ENCODE measurements at places on chromosomes 5 and 9. TPM values are rescaled to one million over a fixed set of nuclear protein-coding genes. Genes with fewer than 3 reads are reported as not detected.

HINT2 gene
- 30.0 TPM for total RNA-seq

IL5 gene
- not detected for total RNA-seq

ZNF484 gene
- total RNA-seq = 12.5 TPM

PCDHB13 gene
- 6.4 TPM for total RNA-seq

NIPSNAP3A gene
- total RNA-seq = 44.8 TPM

LCNL1 gene
- 5.0 TPM for total RNA-seq

MACROH2A1 gene
- total RNA-seq = 165 TPM

POLR3G gene
- total RNA-seq = 2.3 TPM

SLCO6A1 gene
- total RNA-seq = 0.16 TPM

SNCB gene
- total RNA-seq = 0.16 TPM

DNA sequence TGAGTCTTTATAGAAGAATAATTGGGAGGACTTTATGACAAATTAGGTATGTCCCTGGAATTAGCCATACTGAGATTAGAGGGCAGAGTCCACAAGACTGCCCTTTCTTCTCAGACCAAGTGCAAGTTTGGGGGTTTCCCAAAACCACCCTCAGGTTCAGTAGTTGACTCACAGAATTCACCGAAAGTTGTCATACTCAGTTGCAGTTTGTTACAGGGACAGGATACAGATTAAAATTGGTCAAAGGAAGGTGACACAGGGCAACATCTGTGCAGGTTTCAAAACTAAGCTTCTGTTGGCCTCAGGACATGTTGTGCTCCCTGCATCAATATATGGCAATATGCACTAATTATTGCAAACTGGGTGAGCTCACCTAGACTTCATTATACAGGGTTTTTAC, 3.8 kb downstream of the RANBP17 start:
- no peak for DNase-seq

DNA sequence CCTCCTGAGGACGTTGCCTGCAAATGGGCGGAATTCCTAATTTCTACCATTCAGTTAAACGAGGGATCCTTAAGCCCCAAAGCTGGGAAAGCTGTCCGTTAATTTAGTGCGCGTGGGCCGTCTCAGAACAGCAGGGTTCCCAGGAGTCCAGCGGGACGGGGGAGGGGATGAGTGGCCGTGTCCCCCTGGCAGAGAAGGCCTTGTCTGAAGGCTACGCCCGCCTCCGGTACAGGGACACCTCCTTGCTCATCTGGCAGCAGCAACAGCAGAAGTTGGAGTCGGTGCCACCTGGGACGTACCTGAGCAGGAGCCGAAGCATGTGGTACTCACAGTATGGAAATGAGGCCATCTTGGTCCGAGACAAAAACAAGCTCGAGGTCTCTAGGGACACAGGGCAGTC, 1.3 kb downstream of the BRD3OS start:
- DNase-seq = no peak

DNA sequence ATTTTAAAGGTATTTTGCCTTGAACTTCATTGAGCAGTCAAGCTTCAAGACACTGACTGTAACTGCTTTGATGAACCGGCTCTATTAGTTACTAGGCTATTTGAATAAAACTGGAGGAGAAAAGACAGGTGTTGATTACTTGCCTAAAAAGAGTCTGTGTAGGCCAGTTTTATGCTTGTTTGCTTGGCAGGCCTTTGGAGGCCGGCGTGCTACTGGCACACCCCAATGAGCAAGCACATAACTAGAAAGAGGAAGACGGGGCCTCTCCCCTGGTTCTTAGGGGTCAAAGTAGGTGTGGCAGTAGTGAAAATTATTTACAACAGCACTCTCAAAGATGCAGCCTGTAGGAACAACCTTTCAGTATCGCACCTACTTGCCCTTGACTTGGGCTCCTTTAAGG, 2.1 kb upstream of the ZFR start:
- no peak for DNase-seq

DNA sequence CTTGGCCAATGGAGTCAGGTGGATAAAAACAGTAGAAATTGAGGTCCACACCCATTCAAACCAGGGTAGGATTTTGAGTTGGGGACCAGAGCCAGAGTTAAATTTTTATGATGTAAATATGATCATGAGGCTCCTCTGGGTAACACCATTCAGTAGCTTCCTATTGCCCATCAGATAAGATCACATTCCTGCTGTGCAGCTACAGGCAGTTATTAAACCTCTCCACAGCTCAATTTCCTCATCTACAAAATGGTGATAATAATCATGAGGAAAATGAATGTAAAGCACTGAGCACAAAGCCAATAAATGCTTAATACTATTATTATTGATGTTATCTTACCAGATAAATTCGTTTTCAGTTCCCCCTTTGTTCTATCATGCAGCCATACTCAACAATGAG, 432.0 kb downstream of the CAAP1 start:
- no peak for DNase-seq

GRCh38 chr5:1938310-1939000, 55.7 kb upstream of the IRX4 start:
- no peak for DNase-seq

- DNase-seq = no peak
Measured at GRCh38 chr9:113574441-113575262, 111.1 kb downstream of the RGS3 start.

- DNase-seq = peak; percentile 54
Measured at GRCh38 chr5:141969783-141970771, 1.2 kb downstream of the RNF14 start.

DNA sequence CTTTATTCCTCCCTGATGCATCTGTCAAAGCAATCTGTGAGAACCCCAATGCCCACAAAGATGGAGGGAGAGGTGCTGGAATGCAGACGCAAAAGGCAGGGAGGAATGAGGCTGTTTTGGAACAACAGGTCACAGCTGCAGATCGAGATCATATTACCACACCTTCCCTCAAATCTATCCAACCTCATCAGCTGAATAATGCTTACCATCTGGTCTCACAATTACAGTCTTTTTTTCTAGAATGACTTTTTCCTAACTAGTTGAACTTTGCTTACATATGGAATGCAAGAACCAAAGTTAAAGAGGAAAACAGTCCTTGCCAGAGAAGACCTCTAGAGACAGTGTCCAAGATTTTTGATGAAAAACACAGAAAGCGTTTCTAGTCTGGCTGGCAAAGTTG, 158.1 kb downstream of the LPAR1 start:
- peak; percentile 86 for DNase-seq

- DNase-seq = no peak
Measured at GRCh38 chr9:91119142-91119541, 242.6 kb downstream of the AUH start.

GRCh38 chr9:547314-547713, 294.2 kb upstream of the DMRT1 start:
- no peak for DNase-seq

GRCh38 chr9:137804908-137805630, 72.5 kb upstream of the CACNA1B start:
- no peak for DNase-seq

GRCh38 chr9:69975681-69976080, 68.0 kb upstream of the MAMDC2 start:
- DNase-seq = peak; percentile 91

DNA sequence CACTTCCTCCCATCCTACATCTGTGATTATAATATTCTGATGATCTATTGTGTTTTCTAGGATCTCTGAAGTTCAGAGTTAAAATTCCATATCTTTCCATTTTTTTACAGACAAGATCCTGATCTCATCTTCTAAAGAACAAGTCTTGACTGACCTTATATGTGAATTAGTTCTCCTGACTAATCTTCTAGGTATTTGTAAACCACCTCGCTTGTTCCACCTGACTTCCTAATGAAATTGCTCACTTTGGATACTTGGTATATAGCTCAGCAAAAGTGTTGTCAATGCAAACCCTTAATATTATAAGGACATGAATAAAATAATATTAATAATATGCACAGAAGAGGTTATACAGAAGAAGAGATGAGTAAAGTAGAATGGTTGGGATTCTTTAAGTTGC, 68.2 kb upstream of the NR4A3 start:
- DNase-seq = no peak

GRCh38 chr9:129027685-129028191, 393 bp downstream of the SH3GLB2 start:
- no peak for DNase-seq

DNA sequence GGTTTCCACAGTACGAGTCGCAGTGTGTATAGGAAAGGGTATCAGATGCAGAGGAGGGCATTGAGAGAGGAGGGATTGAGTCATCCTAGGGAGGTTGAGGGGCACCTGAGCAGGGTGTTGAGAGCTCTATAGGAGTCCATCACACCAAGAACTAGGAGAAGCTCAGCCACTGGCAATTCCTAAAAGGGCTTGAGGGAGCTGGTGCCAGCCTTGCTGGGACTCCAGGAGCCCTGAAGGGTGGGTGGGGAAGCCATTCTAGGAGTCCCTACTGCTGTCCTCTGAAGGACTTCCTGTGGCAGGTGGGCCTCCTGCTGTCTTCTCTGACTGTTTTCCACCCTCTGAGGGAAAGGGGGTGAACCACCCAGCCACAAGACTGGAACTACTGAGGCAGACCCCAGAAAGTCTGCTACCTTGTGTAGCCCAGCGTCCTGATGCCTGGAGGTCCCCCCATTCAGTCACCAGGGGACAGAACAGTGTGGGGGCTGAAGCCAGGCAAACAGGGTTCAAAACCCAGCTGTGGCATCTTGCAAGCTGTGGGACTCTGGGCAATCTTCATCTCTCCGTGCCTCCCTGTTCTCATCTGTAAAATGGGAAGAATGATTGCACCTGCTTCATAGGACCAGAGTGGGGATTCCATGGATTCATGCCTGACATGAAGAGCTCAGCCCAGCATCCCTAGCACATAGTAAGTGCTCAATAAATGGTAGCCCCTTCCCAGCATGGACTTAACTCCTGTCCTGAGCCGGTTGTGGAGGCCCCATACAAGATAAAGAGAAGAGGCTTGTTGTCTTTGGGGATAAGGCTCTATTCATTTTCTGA, 149.5 kb downstream of the C9orf50 start:
- DNase-seq = no peak

GRCh38 chr5:171543148-171543815, 123.8 kb downstream of the FGF18 start:
- DNase-seq = no peak

DNA sequence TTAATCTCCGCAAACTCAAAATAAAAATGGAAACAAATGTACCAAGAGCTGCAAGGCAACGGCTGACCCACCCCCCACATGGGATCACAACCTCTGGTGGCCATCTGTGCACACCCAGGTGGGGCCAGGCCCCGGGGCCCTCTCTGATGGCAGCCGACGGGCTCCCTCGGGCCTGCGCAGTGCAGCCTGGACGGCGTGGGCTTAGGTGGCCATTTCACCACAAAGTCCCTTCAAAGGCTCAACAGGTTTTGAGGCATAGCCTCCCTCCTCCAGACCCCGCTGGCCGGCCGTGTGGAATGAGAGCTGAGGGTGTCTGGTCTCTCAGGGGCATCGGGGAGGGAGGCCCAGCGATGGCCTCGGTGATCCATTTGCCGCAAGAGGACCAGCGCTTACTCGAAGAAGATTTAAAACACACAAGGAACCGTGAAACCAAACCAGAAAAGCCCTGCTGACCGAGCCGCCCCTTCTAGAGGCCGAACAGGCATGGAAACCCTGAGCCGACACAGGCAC, 42.7 kb upstream of the CEP72 start:
- no peak for DNase-seq

DNA sequence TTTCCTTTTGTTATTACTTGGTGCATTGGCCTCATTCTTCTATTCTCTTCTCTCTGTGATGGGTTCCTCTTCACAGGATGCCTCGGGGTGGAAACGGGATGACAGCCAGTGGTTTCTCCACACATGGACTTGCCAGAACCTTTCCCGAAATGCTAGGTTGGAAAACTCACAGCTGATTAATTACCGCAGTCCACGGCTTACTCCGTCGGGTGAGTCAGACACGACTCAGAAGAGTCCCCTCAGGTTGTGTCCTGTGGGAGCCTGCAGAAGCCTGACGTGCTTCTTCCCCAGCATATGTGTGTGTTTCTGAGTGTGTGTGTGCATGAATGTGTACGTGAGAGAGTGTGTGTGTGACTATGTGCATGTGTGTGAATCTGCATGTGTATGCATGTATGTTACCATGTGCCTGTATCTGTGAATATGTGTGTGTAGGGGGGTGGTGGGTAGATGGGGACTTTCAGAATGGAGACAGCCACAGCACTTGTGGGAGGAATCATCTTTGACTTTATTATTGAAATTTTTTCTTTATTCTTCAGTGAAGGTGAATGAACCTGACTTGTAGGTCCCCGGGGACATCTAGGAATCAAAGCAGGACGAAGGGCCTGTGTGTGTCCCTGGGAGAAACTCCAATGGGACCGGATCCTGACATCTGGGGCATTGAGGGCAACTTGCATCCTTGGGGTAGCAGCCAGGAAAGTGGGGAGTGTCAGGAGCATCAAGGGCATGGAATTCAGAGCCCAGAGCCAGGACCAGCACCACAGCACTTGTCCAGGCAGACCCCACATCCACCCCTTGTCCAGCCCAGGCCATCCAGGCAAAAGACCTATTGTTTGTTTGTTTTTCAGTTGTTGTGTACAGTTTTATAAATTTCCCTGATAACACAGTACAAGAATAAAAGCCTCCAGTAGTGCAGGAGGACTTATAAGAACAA, 21.9 kb upstream of the MED10 start:
- peak; percentile 18 for DNase-seq

- DNase-seq = no peak
Measured at GRCh38 chr5:142319105-142319504, 5.7 kb downstream of the SPRY4 start.

GRCh38 chr5:123422433-123423277, 548 bp downstream of the CEP120 start:
- peak; percentile 32 for DNase-seq

GRCh38 chr5:33594006-33594405, 153.2 kb downstream of the TARS1 start:
- no peak for DNase-seq

DNA sequence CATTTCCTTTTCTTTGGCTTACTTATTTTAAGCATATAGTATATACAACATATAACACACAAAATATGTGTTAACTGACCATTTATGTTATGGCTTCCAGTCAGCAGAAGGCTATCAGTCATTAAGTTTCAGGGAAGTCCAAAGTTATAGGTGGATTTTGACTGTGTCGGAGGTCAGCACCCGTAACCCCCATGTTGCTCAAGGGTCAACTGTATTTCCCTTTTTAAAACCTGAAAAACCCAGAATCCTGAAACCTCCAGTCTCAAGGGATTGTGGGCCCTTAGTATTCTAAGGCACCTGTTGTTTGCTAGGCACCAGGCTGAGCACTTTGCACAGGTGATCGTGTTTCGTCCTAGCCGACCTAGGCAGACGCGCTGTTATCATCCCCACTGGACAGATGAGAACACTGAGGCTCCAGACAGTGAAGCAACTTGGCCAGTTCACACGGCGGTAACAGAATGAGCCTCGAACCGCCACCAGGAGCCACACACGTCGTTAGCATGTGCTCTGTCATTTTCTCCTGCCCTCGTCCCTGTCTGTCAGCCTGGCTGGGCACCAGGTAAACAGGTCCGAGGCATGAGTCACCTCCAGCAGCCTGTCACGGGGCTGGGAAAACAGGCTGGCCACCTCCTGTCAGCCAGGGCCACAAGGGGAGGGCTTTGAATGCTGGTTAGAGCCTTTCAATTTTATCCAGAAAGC, 39.9 kb downstream of the DUSP1 start:
- no peak for DNase-seq

DNA sequence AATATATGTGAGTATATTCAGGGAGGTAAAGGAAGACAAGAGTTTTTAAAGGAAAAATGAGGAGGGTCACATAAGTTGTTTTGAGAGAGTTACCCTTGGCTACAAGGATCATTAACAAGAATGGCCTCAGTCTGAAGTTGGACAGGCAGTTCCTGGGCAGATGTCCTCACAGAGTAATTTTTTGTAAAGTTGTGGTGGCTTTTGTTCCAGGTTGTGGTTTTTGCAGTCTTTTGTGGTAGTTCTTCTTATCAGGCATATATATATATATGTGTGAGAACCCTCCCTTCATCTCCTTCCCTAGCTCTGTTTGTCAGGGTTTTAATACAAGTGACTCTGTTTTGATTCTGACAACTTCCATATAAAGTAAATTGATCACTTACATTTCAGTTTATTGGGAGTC, 60.0 kb downstream of the CSNK1G3 start:
- no peak for DNase-seq

Measured in myocyte (in vitro differentiated cells).